Ureter (tissue), 1 donor: ENCODE measurements at places on chromosomes 2 and 18.
A peak's percentile ranks its signal among the peaks of the same experiment; 100 is the strongest.

DNA sequence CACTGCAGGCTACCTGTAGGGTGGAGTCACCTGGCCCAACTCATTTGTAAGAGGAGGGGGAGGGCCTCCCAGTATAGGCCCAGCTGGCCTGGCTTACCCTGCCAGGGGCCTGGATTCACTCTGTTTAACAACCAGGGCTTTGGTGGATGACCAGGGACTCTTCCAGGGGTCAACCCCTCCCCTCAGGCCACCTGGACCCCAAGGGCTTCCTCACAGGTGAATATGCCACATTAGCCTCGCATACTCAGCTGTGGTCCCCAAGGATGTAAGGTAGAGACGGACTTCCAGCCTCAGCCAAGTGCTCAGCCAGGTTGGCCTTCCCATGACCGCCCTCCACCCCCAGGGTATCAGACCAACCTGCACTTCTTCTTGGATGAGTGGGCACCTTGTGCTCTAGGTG, 8.8 kb upstream of the SH3RF3 start:
- DNase-seq = no peak

GRCh38 chr2:133063775-133064174, 393.8 kb upstream of the LYPD1 start:
- no peak for DNase-seq

GRCh38 chr2:118473846-118474540, 373.5 kb downstream of the EN1 start:
- no peak for DNase-seq

- DNase-seq = peak; percentile 14
These were observed 15.8 kb downstream of the SNED1 start for GRCh38 chr2:241014224-241014623.

DNA sequence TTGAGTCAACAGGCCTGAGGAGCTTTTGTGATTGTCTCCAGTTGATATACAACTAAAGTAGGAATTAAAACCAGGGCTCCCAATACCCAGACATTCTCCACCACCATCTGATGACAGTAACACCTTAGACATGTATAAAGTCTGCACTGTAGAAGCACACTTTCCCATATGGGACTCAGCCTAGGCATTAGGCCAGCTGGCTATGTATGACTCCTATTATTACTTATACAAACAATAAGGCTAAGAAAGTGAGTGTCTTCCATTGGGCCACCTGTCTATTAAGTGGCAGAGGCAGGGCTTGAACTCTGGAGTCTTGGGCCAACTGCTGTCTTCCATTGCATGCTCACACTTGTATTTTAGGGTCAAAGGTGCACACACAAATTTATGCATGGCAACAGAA, 32.1 kb upstream of the COLEC12 start:
- DNase-seq = no peak
